ENCODE measurements at places on chromosomes 2 and 18.
A peak's percentile ranks its signal among the peaks of the same experiment; 100 is the strongest.

DNA sequence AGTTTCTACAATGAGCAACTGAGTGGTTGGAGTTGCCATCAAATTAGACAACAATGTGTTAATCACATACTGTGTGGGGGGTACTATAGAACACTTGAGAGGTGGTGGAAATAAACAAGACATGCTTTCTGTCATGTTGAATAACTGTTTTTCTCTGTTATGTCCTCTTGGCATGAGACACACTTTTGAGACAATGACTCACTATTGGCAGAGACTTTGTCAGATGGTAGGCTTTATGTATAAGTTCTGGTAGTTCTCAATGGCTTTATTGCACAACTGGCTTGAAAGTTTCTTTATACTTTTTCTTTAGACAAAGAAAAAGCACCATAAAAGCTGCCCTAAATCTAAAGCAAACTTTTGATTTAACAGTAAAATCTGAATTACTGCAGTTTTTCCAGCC is 578.7 kb downstream of the ADCYAP1 start:
- DNase-seq: no peak

DNA sequence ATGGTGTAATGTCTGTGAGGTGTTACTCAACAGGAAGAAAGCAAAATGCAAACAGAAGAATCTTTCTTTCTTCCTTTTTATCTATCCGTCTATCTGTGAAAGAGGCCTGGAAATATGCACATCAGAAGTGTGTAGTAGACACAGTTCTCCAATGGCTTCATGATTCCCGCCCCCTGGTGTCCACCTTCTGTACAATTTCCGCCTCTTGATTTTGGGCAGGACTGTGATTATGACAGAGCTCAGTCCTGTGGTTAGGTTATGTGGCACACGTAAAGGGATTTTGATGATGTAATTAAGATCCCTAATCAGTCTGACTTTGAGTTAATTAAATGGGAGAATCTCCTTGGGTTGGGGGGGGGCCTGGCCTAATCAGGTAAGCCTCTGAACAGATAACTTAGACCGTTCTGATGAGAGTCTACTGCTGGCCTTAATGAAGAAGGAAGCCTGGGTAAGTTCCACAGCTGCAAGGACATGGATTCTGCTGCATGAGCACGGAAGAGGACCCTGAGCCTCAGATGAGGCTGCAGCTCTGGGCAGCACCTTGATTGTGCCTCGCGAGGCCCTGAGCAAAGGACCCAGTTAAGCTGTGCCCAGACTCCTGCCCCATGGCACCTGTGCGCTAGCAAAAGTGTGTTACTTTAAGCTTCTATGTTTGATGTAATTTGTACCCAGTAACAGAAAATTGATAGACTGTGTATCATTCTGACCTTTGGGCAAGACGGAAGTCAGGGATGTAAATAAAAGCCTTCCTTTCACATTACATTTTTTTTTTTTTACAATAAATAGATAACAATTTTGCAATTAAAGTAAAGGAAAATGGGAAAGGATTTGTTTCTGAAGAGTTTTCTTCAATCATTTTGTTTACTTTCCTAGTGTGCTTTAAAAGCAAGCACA is 11.3 kb upstream of the KCNF1 start:
- DNase-seq: no peak

DNA sequence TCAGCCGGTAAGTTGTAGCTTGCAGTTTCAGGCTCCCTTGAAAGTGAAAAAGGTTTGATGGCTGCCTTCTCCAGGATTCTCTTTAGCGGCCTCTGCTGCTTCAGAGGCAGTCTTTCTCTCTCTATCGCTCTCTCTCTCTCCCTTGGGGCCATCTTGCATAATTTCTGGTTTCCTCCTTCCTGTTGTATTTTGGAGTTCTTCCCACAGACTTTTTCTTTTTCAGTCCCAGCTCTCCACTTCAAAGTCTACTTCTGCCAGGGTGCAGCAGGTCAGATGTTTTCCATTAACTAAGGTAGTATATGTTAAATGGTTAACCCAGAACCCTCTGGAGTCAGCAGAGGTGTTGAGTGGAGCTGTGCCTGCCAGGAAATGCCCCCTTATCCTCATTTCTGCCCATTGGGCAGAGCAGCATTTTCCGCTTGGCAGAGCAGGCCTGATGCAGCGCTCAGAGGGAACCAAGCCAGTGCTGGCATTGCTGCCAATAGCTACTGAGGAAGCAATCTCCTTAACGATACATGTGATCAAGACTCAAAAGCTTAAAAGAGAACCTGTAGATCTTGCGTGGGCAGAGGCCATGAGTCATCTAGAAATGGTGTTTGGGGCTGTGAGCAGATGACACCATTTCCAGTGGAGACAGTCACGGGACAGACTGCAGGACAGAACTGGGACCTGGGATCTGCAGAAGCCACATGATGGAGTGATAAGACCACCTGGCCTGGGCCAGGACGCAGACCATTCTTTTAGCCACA is 20.8 kb downstream of the DBI start:
- DNase-seq: peak; percentile 54

DNA sequence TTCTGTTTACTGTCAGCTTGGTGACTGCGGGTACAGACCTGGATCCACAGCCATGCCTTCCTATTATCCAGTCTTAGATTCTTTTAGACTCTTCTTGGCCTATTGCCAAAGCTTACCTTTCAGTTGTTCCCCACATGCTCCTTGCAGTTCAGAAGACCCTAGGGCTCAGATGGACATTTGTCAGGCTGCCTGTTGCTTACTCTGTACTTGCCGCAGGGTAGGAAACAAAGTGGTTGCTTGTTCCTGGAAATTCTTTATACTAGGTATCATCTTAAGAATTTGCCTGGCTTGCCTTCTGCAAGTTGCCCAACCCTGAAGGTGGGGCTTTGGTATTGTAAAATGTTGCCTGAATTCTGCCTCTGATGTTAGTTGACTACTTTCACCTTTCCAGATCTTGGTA is 24.4 kb downstream of the CD28 start:
- no peak for DNase-seq

DNA sequence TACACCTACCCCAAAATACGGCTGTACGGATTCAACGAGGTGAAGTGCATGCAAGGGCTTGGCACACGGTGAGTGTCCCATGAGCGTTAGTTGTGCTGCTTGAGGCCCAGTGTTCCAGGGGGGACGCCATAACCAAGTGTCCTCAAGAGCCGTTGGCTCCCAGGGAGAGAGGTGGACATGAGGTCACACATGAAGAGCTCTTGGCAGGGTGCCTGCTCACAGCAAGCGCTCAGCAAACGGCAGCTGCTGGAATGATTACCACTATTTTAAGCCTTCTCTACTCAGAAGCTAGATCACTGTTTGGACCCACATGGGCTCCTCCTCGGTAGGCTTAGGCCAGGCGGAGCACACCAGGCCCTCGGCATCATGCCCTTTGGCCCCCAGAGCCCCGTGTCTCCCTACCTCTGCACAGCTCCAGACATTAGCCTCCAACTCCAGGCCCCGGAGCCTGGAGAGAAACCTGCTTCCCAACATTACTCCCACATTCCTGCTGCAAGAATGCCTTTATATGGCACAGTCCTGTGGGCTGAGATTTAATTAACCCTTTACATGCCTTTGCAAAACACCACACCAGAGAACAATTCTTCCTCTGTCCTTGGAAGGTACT is 68.4 kb upstream of the PPP1CB start:
- DNase-seq: no peak

DNA sequence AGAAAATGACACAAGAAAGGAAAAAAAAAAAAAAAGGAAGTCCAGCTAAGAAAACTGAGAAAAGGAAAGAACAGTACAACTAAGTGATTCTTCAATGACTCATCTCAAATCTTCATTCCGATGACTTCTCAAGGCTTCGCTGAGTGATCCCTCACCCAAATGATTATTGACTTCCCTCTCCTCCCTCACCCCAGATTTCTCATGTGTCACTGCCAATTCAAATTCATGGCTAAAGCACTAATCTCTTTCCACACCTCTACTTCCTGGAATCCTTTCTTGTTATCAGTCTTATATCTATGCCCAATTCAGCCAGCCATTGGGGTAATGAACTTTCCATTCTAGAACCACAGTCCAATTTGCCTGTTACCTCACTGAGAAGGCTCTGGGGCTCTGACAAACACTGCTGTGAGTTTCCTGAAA is 7.2 kb upstream of the ABCB11 start:
- no peak for DNase-seq

DNA sequence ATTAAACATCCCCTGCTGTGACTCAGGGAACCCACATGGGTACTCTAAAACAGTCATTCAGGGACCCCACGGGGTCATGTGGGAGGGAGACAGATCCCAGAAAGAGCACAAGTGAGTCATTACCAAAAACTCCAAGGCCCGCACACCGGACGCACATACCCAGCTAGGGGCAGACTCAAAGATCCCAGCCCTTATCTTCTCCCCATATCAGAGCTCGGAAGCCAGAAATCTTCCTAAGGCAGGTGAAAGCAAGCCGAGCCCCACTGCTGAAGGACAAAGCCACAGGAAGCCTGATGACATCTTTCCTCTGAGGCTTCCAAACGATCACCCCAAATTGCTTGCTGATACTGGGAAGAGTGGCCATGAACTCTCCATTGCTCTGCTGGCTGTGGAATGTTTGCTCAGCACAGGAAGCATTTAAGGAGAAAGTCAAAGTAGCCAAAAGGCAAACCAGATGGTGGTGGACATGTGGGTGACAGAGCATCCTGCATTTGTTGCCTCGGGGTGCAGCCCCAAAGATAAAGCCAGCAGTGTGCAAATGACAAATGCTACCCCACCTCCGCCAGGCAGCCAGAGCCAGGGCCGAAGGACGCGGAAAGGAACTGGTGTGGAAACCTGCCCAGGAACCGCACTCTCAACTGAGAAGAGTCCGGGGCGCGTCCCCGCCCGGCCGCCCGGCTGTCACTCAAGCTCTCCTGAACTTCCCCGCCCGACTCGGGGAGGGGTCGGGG is 784 bp downstream of the ACTR1B start:
- DNase-seq: peak; percentile 83

DNA sequence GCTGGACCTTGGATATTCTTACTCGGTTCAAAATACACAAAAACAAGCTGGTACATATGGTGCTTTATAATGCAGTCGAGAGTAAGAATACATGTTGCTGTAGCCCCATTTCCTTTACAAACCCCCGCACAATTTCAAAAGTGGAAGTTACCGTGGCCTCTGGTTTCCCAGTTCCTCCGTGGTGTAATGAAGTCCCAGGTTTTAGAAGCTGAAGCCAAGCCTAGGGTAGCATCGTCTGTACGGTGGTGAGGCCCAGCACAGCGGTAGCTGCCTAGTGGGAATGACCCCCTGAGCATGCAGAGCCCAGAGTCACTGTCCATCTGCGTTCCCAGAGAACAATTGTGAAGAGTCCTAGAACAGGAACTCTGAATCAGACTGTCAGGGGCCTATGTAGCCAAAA is 171.8 kb downstream of the ASXL3 start:
- no peak for DNase-seq

DNA sequence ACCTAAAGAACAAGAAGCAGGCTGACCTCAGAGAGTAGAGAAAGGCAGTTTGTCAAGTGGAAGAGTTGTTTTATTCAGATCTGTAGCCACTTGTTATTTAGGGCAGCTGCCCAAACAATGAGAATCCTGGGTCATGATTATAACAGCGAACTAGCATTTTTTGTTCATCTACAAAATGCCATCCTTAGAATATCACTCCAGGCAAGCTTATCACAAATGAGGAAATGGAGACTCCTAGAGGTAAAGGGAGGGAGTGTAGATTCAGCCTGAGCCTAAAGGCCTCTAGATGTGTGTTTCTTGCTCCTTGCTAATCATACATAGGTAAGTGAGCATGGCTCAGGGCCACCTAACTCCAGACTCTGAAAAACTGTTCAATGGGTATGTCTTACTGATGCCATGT is 126.1 kb downstream of the HNMT start:
- DNase-seq: peak; percentile 28

Data from MM.1S (cell line).